ENCODE measurements at places on chromosomes 5 and 9. TPM values are rescaled to one million over a fixed set of nuclear protein-coding genes. Genes with fewer than 3 reads are reported as not detected.

The SLC34A3 gene
- not detected for total RNA-seq

The ST6GALNAC6 gene
- 22.2 TPM for total RNA-seq

The RANBP3L gene
- 2.0 TPM for total RNA-seq

The CDC20B gene
- total RNA-seq: 0.38 TPM

The GRXCR2 gene
- total RNA-seq: not detected

The PCDHGB6 gene
- total RNA-seq: 15.1 TPM

The CXXC5 gene
- 156 TPM for total RNA-seq

The PALM2AKAP2 gene
- total RNA-seq: 40.9 TPM

The GSN gene
- total RNA-seq: 437 TPM

The INSL6 gene
- total RNA-seq: not detected

The SPATA31D4 gene
- not detected for total RNA-seq

The SPINK6 gene
- not detected for total RNA-seq

The CAMK4 gene
- 28.8 TPM for total RNA-seq

The PCDHA1 gene
- 0.71 TPM for total RNA-seq

The ANKDD1B gene
- total RNA-seq: 1.4 TPM

The RRAGA gene
- 55.7 TPM for total RNA-seq

The C5 gene
- total RNA-seq: 10.0 TPM

The DDX4 gene
- total RNA-seq: not detected

The GRIN3A gene
- 7.5 TPM for total RNA-seq

The TRIP13 gene
- 3.1 TPM for total RNA-seq

The PCDHA9 gene
- 4.6 TPM for total RNA-seq

The SPATA6L gene
- total RNA-seq: 4.7 TPM

The ASS1 gene
- total RNA-seq: 52.0 TPM

The ERMP1 gene
- total RNA-seq: 34.1 TPM

The CYSRT1 gene
- total RNA-seq: 0.60 TPM

The TAF11L5 gene
- total RNA-seq: not detected

The GMCL2 gene
- total RNA-seq: not detected

The PRXL2C gene
- 13.1 TPM for total RNA-seq

The PTGES gene
- 8.9 TPM for total RNA-seq

The RASEF gene
- 2.8 TPM for total RNA-seq

The CDKN2B gene
- total RNA-seq: 6.2 TPM

The NUTM2F gene
- not detected for total RNA-seq
